ENCODE measurements at places on chromosomes 11 and 22.

- DNase-seq, result no peak
These were observed 45.8 kb downstream of the PPFIBP2 start for GRCh38 chr11:7559398-7560283.

GRCh38 chr11:66345316-66345649 is 379 bp upstream of the BRMS1 start:
- DNase-seq, result no peak

GRCh38 chr11:48263423-48263911 is at the start of gene OR4X1:
TSS of gene OR4X1 (plus strand) at chr11:48263861. CDS start at chr11:48263861, 0 bp downstream.
- DNase-seq, result no peak

- DNase-seq, result no peak
These were observed 1469.0 kb downstream of the LRRC4C start for GRCh38 chr11:39990421-39990831.

All from endothelial cell (in vitro differentiated cells).